ENCODE measurements at places on chromosomes 16 and 17.

- DNase-seq: no peak
Observed at GRCh38 chr17:29825604-29826003, 104.4 kb downstream of the SSH2 start.

- DNase-seq: no peak
Observed at GRCh38 chr16:88730632-88731607, 24.6 kb downstream of the CTU2 start.

DNA sequence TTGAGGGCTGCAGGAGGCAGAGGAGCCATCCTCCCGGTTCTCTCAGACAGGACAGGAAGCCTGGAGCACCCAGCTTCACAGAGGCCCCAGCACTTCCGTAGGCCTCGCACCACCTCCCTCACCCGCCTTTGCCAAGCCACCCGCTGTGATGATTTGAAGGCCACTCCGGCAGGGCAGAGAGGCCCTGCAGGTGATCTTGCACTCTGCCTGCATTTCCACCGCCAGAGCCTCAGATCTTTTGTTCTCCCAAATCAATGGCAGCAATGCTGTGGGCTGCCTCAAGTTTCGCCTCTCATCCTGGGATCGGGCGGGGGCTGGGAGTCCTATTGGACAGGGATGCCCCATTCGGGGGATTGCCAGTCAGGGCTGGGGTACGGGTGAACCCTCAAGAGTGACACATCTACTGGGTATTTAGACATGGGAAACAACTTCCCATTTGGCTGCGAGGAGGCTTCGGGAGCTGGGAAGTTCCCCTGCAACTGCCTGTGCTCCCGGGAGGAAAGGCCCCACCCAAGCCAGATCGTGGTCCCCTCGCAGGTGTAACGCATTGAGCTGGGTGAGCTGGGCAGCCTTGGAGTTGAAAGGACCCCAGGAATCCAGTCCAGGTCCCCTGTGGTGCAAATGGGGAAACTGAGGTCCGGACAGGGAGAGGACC is 34.8 kb upstream of the PEMT start:
- peak; percentile 37 for DNase-seq

DNA sequence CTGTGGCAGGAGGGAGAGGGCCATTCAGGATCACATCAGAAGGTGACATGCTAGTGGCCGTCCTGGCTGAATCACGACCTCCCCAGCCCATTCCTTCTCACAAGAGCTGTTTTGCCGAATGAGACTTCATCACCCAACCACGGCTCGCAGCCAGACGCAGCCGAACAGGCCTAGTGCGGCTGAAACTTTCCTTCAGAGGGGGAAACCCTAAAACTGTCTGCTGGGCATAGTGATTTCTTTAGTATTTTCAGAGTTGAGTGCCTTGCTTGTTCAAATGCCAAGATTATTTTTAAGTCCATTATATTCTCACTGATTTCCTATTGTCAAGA is 343.7 kb downstream of the CPPED1 start:
- DNase-seq: no peak

DNA sequence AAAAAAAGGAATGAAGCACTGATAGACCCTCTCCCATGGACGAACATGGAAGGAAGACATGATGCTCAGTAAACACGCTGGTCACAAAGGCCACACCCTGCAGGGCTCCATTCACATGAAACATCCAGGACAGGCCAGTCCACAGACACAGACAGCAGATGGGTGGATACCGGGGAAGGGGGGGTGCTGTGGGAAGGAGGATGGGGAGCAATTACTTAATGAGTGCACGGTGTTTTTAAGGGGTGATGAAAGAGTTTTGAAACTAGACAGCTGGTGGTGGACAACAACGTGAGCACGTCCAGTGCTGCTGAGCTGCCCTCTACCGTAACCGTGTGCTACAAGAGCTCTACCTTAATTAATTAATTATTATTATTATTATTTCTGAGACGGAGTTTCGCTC is 6.0 kb upstream of the SLC16A3 start:
- no peak for DNase-seq

- no peak for DNase-seq
Observed at GRCh38 chr16:78528265-78528664, 428.8 kb downstream of the WWOX start.

DNA sequence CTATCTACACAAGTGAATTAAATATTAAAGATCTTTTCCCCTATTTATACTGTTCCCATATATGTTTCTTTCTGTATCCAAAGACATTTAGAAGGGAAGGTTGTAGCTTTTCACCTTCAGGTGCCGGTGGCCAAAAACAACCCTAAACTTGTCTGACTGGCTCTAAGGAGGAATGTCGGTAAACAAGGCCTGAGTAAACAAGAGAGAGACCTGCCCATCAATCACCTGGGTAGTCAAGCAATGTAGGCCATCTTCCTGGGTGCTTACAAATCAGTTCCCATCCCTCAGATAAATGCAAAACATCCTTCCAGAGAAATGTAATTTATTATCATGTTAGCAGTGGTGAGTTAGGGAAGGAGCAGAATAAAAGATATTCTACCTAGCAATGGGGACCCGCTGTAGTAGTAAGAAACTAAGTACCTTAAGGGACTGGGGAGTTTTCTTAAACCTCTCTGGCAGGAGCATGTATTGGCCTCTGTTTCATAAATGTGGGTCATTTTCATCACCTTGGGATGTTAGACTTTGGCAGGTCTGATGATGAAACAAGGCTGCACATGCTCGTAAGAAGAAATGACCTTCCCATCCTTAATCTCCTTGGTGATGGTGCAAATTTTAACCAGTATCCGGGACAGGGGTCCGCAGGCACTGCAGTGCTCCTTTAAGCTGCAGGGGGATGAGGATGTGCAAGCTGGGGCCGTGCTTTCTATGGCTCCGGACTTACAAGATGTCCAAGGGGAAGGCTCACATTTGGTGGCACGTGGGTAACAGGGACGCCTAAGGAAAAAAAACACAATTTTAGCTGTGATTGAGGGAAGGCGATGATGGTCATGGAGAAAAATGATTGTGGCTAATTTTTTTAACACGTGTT is 8.4 kb downstream of the KRT39 start:
- DNase-seq: no peak

DNA sequence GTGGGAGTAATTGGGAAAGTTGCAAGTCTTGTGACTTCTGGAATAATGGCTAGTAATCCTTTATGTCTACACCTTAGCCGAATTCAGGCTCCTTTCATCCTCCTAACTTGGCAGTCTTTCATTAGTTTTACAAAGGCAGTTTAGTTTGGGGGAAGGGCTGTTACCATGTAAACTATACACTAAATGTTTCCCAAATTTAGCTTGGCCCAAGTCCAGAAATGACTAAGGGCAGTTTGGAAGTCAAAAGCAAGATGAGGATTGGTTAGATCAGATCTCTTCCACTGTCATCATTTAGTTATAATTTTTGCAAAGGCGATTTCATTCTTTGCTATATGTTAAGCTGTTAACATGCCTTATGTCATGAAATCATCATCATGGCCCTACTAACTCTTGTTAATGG is 115.4 kb upstream of the CACNG3 start:
- DNase-seq: no peak

DNA sequence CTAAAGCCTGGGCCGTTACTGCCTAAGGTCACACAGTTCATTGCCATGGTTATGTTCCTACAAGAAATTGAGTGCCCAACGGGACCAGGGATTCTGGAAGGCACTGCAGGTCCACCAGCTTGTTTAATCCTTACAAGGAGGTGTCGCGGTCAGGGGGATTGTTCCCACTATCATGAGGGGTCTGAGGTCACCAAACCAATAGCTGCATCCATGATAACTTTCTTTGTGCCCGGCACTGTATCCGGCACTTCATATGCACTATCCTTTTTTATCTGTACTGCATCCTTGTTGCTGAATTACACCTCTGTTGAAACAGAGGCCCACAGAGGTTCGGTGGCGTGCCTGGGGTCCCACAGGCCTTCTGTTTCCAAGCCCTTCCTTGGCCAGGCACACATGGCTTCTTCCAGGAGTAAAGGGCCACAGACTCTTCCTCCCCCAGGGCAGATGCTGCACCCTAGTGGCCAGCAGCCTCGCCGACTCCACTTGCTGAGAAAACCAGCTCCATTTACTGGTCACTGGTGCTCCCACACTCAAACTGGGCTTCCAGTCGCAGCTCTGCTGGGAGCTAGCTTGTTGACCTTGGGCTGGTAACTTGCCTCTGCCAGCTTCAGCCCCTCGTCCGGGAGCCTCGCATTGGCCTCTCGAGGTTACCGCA is 82.0 kb upstream of the PLCG2 start:
- DNase-seq: no peak

- peak; percentile 7 for DNase-seq
Observed at GRCh38 chr17:47802341-47803022, 19.1 kb downstream of the OSBPL7 start.

GRCh38 chr17:19948116-19948943 is 29.3 kb downstream of the AKAP10 start:
- DNase-seq: no peak

GRCh38 chr17:74417178-74418045 is 14.5 kb upstream of the GPRC5C start:
- no peak for DNase-seq

DNA sequence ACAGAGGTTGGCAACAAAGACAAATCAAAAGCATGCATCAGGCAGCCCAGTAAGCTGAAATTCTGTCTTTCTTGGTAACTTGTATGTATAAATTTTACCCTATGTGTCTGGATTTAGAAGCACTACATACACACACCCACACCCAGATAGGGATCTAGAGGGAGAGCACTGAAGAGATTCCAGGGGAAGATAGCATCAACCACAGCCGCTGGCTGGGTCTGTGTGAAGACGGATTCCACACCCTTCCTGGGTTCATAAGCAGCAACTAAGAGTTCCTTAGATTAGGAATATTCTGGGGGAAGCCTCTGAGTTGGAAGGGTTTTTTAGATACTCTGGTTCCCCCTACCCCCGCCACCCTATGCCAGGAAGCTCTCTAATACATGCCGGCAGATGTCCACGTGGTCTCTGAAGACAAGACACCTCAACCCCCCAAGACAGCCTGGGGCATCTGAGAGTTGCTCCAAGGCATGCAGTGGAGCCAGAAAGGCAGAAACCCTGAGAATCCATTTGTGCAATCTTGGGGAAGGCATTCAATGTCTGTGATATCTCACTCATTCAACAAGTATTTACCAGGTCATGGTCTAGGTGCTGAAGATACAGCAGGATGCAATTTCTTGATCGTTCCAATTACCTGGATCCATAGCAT is 86.4 kb downstream of the NOG start:
- DNase-seq: no peak

DNA sequence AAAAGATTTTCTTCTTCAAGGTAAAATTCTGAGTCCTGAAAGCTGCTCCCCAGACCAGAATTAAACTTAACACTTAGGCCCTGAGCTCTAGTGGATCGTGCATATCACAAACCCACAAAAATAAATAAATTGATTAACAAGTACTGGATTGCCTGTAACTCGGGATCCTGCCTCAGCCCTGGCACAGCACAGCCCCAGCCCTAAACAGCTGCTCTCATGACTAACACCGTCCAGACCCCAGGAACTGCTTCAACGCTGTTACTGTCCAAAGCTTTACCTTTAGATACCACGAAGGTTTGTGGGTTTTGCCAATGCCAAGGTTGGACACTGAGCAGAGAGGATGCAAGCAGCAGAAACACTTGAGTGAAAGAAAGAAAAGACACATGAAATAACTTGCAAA is 172.5 kb downstream of the COPRS start:
- no peak for DNase-seq

DNA sequence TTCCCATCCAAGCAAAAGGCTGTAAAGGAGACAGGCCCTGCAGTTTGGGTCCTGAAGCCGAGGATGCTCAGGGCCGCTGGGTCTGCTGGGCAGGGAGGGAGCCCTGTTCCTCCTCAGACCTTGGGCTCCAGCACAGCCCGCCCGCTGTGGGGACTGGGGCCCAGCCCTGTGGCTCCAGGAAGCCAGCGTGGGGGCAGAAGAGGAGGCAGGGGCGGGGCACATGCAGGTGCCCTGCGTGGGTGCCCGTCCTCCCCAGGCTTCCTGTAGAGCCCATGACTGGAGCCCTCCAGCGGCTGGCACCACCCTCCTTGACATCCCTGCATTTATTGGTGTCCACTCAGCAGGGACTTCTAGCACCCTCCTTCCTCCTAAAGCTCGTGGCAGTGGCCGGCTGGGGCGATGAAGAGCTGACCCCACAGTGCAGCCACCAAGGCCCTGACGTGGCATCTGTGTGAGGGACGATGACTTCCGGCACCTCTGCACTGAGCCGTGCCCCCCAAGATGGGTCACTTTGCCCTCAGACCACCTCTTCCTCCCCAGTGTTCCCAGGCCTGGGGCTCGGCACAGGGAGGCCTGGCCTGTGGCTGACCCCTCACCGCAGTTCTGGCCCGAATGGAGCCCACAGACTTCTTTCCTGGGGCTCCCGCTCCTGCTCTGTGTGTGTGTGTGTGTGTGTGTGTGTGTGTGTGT is 9.9 kb downstream of the PRSS27 start:
- DNase-seq: no peak
